ENCODE measurements at places on chromosomes 7 and 10.

- DNase-seq: no peak
Measured at GRCh38 chr10:110959379-110960332, 40.3 kb downstream of the SHOC2 start.

DNA sequence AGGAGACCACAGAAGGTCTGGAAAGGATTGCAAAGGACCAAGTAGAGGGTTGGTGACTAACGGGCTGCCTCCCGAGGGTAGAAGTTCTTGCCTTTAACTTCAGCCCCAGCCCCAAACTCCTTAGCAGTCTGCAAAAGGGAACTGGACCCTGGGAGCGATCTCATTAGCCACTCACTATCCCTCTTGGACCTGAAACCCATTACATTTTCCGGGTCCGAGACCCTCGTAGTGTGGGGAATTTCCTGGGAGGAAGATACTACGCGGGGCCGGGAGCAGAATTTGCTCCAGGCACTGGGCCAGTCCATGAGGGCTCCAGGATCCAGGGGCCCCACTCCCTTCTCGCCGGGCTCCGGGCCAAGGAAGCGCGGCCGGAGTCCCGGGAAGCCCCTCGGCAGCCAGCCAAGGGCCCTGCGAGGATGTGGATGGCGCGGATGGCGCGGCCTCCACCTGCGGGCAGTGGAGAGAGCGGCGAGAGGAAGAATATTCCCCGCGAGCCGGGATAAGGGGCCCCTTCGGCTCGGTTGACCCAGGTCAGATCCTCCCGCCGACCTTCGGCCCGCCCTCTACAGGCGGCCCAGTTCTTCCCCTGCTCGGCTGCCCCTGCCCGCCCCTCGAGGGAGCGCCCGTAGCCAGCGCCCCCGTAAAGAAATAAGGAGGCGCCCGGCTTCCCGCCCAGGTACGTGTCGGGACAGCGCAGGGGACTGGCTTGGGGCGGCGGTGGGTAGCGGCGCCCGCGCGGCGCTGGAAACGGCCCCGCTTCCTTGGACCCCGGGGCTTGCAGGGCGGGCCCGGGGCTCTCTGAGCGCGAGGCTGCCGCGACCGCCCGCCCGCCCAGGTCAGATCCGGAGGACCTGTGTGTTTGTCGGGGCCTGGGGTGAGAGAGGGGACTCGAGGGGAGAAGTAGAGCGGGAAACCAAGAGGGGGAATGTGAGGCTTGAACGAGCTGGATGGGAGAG is at the start of gene MYO3A:
TSS of gene MYO3A (plus strand) at position 577 of the 956 bp plus-strand sequence. CDS start 17,882 bp downstream, outside the sequence.
- no peak for DNase-seq

DNA sequence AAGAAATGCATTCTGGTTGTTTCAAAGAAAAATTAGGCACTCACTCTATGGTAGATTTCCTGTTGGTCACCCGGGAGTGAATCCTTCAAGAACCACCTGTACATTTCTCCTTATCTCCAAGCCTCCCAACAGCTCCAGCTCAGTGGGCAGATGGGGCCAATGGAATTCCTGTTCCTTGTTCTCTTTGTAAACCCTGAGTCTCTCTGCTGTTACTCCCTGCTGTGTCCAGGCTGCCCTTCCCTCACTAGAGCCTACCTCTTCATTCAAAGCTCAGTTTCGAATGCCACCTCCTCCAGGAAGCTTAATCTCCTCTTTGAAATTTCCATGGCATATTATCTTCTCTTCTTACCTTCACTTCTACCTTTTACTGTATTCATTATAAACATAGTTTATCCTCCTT is 3.5 kb upstream of the BMPER start:
- no peak for DNase-seq

- no peak for DNase-seq
Measured at GRCh38 chr10:128257428-128257827, 131.2 kb upstream of the MKI67 start.

DNA sequence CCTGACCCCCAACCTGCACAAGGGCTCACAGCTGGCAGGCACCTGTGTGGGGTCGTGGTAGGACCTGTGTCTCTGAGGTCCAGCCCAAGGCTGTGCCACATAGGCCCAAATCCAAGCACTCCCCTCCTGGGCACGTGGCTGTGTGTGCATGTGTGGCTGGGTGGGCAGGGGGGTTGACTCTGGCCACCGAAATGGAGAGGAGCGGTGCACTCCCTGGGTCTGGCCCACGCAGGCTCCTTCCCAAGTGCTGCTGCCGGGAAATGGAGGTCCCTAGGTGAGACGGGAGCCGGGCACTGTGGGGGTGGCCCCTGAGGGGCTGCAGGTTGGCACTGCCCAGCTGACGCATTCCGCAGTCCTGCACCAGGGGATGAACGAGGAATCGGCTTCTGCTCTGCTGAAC is 528.1 kb downstream of the DNAJB6 start:
- DNase-seq: no peak

DNA sequence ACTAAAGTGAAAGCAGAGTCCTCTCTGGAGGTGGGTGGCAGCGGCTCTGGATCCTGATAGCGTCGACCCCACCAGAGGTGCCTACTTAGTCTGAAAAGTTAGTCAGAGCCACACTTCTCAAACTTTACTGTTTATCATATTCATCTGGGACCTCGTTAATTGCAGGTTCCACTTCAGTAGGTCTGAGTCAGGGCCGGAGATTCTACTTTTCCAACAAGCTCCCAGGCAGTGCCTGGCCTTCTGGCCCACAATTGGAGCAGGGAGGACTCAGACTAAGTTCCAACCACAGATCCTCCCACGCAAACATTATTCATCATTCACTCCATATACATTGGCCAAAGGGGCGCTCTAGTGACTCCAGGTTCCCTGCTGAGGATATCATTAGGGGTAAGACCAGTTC is 78.1 kb downstream of the VSTM4 start:
- DNase-seq: no peak

DNA sequence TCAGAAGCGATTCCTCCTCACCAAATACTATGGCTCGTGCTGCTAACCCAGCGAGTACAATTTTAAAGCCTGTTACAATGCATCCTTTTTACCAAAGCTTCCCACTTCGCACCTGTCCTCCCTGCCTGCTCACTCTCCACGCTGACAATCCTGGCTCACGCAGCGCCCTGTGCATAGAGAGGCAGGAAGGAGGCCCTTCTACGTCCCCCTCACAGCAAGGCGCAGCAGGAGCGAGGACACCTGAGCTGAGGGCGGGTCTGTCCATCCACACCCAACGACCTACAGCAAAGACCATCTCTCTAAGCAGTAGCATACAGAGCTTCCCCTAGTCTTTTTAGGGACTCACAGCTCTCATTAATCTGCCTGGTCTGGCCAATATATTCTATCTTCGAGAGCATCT is 46.0 kb downstream of the MKI67 start:
- no peak for DNase-seq

DNA sequence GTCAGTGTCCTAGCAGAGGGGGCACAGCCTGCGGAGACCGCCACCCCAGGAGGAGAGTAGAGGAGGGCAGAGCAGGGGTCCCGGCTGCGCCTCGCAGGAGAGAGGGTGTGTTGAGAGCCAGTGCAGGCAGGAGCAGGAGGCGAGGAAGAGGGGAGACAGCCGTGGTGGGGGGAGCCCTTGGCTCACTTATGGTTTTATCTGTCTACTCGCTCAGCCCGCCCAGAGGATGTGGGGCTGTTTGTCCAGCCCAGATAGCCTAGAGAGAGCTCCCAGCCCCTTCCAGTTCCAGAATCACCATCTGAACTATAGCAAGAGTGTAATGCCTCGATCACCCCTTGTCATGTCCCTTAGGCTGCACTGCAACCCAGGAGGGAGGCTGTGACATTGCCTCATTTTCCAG is 26.6 kb downstream of the SLC29A3 start:
- DNase-seq: no peak

DNA sequence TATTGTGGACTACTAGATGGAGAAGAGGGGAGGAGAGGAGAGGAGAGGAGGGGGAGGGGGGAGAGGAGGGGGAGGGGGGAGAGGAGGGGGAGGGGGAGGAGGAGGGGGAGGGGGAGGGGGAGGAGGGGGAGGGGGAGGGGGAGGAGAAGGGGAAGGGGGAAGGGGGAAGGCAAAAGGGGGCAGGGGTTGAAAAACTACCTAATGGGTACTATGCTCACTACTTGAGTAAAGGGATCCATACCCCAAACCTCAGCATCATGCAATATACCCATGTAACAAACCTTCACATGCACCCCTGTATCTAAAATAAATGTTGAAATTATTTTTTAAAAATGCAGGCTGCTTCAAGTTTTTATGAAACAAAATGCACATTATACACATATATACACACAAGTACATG is 15.1 kb upstream of the LMOD2 start:
- DNase-seq: no peak

DNA sequence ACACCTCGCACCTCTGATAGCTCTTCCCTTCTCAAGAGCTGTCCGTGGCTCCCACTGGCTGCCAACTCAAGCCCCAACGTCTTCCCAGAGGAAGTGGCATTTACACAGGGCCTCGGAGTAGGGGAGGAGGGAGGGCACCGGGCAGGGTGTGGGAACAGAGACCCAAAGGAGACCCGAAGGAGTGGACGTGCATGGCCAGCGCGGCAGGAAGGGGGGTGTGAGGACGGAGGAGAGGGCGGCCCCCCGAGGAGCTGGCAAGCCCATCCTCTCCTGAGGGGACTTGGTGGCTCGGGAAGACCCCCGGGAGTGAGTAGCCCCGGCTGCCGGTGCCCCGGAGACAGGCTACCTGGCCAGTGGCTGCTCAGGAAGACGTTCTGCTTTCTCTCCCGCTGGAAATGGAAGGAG is 85.9 kb downstream of the FOXL3 start:
- no peak for DNase-seq

- no peak for DNase-seq
Measured at GRCh38 chr10:120946497-120946896, 95.3 kb downstream of the WDR11 start.

DNA sequence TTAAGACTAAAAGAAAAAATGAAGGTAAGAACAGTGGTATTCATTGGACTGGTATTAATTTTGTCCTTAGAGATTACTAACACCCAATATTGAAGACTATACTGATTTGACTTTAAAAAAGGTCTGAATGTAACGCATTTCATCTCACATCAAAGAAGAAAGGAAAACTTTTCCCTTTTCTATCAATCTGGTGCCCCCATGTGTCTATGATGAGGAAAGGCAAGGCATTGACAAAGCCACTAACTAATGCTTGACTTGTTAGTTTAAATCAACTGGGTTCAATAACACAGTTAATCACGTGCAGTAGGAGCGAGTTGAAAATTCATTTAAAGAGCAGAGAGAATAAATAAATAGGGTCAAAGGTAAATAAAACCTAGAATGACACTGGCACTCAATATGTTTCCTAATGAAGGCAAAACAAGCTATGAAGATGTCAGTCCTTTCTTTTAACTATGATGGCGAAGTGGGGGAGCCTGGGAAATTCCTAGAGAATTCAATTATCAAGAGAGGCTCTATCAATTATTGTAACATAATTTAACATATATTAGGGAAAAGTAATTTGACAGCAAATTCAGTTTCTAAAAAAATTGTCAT is 180.9 kb downstream of the ANK3 start:
- no peak for DNase-seq

DNA sequence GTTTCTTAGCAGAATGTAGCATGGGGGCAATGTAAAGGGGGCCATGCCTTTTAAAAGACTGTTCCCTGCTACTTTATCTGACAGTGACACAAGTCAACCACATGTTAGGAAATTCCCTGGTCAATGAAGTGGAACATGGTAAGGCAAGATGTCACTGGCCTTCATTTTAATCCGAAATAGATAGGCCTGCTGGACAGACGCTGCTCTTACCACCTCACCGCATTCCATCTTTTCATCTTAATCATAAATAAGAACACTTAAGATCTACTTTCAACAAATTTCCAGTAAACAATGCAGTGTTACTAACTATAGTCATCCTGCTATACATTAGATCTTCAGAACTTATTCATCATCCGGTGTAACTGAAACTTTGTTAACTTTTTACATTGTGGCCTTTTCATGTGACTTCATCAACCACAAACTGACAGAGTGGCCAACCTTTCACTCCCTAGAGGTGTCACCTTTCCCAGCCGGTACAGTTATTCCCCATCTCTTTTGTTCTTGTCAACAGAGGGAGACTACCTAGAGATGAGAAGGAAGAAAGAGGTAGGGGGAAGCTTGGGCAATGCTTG is 15.6 kb downstream of the ASB4 start:
- no peak for DNase-seq

DNA sequence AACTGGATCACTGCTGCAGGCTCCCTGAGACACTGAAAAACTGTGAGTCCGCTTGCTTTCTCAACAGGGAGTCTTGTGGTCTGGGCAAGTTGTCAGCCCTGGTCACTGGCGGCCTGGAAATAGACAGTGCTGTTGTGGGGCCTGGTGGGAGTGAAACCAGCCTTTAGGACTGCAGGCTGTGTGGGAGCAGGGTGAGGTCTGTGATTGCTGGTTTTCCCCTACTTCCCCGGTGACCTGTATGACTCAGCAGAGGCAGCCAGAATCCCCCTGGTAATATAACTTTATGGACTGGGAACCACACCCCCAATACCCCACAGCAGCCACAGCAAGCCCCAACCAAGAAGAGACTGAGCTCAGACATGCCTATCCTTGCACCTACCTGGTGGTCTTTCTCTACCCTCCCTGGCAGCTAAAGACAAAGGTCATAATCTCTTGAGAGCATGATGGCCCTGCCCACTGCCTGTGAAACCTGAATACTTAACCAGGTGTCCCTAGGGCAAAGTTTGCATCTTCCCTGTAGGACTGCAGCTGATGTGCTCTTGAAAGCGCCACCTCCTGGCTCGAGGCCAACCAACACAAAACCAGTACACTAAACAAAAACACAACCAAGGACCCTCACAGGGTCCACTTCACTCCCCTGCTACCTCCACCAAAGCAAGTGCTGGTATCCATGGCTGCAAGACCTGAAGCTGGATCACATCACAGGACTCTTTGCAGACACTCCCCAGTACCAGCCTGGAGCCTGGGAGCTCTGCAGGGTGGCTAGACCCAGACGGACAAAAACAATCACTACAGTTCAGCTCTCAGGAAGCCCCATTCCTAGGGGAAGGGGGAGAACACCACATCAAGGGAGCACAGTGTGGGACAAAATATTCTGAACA is 7.2 kb upstream of the ADAM22 start:
- DNase-seq: no peak

DNA sequence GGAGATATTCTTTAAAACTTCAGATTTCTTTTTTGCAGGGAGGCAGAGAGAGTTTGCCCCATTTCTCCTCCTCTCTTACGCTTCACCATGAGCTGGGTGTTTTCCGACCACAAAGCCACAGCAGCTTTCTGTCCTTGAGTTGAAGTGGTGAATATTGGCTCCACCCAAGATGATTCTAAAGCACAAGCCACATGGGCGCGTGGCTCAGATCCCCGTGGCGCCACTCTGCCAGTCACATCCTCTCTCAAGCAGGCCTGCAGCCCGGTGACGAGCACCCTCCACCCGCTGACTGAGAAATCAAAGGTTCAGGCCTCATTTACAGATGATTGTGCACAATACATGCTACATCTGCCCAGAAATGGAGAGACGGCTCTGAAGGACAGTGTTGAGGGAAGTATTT is 27.6 kb upstream of the RNF32 start:
- no peak for DNase-seq

DNA sequence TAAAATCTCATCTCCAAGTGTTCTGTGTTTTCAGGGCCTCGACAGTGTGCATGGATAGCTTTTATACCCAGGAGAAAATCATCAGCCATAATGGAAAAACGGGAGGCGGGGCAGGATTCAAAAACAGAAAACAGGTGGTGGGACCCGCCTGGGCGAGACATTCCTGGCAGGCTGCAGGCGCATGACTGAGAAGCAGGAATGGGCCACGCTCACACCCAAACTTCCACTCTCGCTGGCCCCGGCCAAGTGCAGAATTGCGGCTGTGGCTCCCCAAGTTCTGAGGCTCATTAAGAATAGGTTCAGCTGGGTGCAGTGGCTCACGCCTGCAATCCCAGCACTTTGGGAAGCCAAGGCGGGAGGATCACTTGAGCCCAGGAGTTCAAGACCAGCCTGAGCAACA is 60.6 kb downstream of the C10orf143 start:
- no peak for DNase-seq

- DNase-seq: no peak
Measured at GRCh38 chr7:127833641-127834040, 181.6 kb downstream of the SND1 start.
